ENCODE measurements at places on chromosomes 3 and 15.

GRCh38 chr3:152610622-152611021 lies 224.3 kb upstream of the P2RY1 start:
- DNase-seq = no peak

DNA sequence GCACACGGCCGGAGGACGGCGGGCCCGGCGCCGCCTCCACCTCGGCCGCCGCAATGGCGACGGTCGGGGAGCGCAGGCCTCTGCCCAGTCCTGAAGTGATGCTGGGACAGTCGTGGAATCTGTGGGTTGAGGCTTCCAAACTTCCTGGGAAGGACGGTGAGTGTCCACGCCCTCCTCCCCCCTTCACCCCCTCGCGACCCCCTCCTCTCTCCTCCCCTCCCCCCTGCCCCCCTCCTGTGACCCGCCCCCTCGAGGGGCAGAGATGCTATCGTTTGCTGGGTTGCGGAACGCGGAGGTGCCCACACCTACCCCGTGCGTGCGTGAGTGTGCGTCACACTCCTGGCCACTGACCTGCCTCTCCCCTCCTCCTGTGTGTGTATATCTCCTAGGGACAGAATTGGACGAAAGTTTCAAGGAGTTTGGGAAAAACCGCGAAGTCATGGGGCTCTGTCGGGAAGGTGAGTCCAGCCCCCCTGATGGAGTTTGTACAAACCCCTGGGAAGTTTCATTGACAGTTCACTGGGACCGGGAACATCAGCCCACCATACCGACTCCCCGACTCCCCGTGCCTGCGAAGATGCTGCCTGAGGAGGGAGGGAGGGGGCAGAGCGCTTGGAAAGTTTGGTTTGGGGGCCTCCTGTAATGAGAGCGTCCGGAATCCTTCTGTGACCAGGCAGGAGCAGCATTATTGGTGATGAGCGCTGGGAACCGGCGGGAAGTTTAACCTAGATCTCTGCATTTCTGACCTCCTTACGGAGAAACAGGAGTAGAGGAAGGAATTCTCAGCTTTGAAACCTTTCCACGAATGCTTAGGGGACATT lies 795 bp upstream of the SCAANT1 start:
- no peak for DNase-seq

GRCh38 chr3:13119471-13120220 lies 46.4 kb upstream of the IQSEC1 start:
- DNase-seq = no peak

DNA sequence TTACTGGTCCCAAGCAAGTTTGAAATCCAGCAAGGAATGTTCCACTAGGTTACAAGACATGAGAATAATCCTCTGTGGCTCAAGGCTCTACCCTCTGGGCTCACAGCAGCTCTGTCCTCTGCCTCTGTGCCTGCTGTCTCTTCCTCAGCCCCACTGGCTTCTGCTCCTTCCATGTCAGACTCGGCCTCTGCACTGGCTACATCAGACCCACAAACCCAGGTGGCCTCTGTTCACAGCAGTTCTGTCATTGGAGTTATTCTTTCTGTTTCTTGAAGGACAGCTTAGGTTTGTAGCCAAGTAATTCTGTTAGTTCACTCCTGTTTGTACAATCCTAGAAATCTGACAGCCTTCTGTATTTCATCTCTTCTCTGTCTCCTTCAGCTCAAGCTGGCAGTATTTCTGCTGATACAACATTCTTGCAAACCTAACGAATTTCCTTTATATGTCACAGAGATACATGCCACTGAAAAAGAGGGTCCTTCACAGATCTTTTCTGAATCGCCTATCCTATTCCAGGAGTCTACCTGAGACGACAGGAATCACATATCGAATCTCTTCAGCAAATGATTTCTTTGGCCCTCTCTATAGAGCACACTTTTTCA lies 227.8 kb upstream of the PLSCR5 start:
- no peak for DNase-seq

DNA sequence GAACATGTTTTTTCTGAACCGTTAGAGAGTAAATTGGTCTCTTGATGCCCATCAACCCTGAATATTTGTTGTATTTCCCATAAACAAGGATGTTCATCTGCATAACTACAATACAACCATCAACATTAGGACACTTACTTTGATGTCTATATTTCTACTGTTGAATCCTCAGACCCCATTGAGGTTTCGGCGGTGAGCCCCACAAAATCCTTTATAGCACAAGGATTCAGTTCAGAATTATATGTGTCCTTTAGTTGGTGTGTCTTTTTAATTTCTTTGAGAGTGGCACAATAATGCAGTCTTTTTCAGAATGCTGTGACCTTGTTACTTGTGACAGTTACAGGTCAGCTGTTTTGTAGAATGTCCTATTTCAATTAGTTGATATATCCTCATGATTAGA lies 158.0 kb downstream of the FNDC3B start:
- DNase-seq = no peak

- no peak for DNase-seq
Measured at GRCh38 chr15:48397841-48398240, 66.6 kb downstream of the DUT start.

DNA sequence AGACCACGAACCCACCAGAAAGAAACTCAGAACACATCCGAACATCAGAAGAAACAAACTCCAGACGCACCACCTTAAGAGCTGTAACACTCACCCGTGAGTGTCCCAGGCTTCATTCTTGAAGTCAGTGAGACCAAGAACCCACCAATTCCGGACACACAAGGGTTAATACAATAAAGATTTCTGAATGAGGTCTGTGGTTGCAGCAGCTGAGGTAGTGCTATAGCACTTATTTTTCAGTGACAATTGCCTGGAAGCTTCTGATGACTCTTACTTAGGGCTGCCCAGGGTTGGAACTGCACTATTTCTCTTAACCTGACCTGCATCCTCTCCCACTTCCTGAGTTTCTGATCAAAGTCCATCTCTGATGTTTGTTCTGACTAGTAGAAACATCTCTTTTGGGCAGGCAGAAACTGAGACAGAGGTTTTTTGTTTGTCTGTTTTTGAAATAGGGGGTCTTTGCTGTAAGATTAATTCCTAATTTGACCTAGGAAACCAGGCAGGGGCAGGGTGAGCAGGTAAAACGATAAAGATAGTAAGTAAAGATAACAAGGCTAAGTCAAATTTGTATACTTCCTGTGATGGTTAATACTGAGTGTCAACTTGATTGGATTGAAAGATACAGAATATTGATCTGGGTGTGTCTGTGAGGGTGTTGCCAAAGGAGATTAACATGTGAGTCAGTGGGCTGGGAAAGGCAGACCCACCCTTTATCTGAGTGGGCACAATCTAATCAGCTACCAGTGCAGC lies 169.1 kb downstream of the GAP43 start:
- DNase-seq = no peak

- no peak for DNase-seq
Measured at GRCh38 chr3:197368330-197368729, 69.9 kb upstream of the DLG1 start.

GRCh38 chr3:69646287-69647067 lies 92.8 kb upstream of the MITF start:
- DNase-seq = no peak

DNA sequence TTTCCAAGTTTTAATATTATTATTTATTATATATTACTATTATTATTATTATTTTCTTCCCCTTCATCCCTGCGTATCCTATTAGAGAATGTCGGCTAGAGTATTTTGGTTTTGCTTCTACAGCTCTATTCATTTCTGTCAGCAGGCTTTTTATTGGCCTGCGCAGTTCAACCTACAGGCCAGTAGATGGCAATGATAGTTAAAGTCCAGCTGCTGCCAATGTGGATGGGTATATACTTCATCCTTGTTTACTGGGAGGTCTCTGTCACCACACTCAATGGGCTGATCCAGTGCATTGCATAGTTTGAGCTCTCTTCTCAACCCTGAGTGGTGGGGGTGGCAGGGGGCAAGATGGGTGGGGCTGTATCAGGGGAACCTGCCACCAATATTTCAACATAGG lies 799.8 kb downstream of the NSUN3 start:
- DNase-seq = no peak

DNA sequence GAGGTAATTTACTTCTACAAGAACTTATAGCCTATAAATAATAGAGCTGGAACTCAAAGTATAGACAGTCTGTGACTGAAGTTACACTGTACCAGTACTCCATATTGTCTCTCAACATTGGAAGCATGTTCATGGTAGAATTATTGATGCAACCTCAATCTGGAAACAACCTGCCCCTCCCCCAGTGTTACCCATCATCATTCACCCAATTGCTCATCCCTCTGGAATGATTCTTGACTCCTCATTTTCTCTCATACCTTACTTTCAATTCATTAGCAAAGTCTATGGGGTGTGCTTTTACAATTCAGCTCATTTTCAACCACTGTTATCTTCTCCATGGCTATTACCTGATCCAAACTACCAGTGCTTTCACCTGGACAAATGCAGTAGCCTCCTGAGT lies 151.7 kb downstream of the CPNE4 start:
- no peak for DNase-seq

- no peak for DNase-seq
Measured at GRCh38 chr3:25423780-25424588, 4.1 kb upstream of the RARB start.

GRCh38 chr3:24802614-24803013 lies 308.0 kb upstream of the THRB start:
- DNase-seq = no peak

DNA sequence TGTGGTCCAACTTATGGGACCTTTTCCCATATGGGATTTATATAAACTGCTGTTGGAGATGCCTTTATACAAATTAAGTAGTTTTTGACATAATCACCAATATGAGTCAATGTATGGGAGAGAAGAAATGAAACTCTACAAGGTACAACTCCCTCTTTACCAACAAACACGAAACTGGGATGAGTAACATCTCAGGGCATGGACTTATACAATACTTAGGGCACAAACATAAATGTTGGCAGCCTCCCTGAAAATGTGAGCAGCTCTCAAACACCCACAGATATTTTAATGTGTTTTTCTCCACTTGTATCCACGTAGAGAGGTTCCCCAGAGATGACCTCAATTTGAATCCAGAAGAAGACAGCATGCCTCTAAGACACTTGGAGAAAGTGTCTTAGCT lies 161.6 kb downstream of the MAGI1 start:
- no peak for DNase-seq

- DNase-seq = no peak
Measured at GRCh38 chr3:173173652-173174051, 32.6 kb upstream of the SPATA16 start.

- no peak for DNase-seq
Measured at GRCh38 chr3:53525765-53526703, 31.6 kb downstream of the CACNA1D start.

GRCh38 chr3:187005827-187006481 lies 75.6 kb downstream of the ST6GAL1 start:
- DNase-seq = no peak

GRCh38 chr3:153029350-153029749 lies 132.7 kb upstream of the RAP2B start:
- DNase-seq = no peak

- DNase-seq = no peak
Measured at GRCh38 chr3:63069806-63070475, 194.7 kb upstream of the CADPS start.

DNA sequence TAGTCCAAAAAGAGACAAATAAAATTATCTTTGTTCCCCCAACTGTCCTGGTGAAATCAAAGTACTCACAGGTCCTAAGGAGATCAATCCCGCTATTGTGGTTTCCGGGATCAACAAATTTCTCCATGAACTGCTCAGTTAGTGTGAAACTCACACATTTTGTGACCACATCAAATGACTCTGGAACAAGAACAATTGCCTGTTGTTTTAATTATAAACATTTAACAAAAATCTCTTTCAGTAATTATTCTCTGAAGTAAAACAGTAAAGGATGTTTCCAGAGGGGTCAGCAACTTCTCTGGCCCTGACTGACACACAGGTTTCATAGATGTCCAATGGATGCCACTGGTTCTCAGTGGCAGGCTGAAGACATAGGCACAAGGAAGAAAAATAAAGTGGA lies 3.9 kb downstream of the CLDND1 start:
- DNase-seq = no peak

DNA sequence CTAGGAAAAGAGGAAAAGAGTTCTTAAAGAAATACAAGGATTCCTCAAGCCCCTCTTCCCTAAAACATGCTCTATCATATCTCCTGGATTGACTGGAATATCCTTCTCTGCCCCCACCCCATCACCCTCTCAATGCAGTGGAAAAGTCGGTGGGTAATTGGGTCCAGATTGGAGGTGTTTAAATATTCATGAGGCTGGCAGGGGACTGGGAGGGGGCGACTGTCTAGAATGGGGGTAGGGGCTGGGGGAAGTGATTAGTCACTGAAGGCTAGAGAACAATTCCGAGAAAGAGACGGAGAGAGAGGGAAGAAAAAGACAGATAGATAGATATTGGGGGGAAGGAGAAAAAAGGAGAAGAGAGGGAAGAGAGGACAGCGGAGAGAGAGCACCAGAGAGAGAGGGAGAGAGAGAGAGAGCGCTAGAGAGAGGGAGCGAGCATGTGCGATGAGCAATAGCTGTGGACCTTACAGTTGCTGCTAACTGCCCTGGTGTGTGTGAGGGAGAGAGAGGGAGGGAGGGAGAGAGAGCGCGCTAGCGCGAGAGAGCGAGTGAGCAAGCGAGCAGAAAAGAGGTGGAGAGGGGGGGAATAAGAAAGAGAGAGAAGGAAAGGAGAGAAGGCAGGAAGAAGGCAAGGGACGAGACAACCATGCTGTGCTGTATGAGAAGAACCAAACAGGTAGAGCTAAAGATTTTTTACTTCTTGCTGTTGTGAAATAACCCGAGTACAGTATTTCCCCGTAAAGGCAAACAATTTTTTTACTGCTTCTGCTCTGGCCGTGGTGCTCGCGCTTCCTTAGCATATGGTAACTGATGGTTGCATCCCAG lies at the start of gene GAP43:
GAP43 (plus strand) TSS at position 467 of the 825 bp plus-strand sequence; CDS start at position 647, 180 bp downstream.
- DNase-seq = peak; percentile 50

DNA sequence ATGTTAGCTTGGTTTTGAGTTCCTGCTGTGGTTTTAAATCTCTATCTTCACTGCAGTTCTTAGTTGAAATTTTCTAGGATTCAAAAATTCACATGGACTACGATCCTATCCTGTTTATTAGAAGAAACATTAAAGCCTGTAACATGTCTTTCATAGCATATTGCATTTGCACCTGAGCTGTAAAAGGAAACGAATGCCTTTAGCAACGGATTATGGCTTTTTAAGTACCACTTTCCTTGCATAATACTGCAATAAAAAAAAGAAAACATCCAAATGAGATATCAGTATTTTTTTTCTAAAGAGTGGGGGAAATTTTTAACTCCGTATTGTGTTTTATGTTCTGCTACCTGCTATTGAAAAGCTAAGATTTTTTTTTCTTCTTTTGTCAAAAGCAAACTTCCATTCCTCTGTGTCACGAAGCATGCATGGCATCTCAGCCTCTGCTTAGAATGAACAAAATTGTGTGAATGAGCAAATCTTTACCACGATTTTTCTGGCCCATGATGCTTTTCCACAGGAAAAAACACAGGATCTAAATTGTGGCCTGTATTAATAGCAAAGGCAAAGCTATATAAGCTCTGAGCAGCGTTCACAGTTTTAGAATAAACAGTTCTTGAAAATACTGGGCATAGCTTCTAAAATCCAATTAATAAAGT lies 110.0 kb upstream of the CDIN1 start:
- no peak for DNase-seq

- DNase-seq = no peak
Measured at GRCh38 chr15:79644091-79644490, 212.0 kb downstream of the MINAR1 start.

All from NCI-H1092 (cell line).